K562 (cell line): ENCODE measurements at places on chromosomes 6 and 20.

DNA sequence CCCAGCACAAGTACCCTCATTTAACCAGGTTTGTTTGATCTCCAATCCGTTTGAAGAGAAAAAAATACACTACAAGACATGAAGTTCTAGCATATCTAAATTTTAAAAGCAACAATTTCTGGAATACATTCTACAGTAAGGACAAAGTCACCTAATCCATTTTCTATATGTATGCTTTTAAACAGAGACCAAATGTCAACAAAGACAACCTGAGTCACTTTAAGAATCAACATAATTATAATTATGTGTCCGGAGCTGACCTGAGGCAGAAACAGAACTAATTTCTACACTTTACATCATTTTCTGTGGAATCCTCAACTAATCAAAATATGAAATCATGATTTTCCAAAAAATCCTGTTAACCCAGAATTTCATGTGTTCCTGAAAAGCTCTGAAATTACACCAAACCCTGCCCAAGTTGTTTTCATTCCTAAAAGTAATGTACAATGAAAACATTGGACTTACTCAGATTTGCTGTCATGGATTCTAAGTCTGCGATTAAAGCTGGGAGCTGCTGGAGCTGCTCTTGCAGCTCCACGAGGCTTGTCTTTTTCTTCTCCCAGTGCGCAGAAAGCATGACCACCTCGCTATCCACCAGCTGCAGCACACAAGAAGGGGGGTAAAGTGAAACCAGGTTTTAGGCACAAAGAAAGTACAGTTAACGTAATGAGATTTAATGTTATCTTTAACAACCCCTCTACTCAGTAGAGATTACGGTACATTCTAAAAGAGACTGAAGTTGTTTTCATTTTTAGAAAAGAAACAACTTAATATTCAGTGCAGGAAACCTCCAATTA, 35.8 kb downstream of the DTNBP1 start:
- DNase-seq: peak; percentile 25

- no peak for DNase-seq
Observed at GRCh38 chr6:148042536-148042935, 300.1 kb upstream of the SASH1 start.

DNA sequence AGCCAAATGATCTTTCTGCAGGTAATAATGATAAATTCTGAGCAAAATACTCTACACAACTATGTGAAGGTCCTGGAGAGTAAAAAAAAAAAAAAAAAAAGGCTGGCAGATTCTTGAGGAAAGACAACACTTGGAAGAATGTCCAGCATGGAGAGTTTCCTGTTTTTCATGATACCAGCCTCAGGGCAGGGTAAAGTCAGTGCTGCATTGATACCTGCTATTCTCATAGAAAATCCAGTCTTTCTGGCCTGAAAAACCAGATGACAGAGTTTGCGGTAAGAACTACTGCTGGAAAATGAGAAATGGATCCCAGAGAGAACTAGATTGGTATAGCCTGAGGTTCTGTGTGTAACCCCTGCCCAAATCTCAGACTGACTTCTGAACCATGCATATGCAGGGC, 89.1 kb downstream of the AFG1L start:
- no peak for DNase-seq

DNA sequence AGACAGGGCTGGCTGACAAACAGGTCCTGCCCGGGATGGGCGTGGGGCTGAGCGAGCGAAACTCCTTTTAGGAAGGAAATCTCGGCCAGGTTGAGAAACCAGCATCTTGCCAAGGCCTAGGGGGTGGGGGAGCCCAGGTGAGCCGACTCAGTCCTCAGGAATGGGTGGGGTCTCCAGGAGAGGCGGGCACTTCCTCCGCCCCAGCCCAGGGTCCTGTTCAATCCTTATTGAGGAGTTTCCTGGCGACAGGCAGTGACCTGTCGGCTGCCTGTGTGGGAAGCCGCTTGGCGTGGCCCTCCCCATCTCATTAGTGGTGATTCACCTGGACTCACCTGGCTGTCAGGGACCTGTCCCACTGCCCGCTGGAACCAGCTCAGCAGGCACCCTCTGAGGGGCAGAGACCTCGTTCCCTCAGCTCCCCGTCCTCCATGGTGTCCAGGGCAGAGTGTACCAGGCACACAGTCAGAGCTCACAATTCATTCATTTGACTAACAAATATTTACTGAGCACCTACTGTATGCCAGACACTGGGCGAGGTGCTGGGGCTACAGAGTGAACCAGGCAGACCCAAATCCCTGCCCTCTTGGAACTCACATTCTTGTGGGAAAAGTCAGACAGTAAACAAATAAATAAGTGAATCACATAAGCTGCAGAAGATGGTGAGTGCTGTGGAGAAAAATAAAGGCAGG, 51.1 kb downstream of the FGD2 start:
- DNase-seq: no peak

DNA sequence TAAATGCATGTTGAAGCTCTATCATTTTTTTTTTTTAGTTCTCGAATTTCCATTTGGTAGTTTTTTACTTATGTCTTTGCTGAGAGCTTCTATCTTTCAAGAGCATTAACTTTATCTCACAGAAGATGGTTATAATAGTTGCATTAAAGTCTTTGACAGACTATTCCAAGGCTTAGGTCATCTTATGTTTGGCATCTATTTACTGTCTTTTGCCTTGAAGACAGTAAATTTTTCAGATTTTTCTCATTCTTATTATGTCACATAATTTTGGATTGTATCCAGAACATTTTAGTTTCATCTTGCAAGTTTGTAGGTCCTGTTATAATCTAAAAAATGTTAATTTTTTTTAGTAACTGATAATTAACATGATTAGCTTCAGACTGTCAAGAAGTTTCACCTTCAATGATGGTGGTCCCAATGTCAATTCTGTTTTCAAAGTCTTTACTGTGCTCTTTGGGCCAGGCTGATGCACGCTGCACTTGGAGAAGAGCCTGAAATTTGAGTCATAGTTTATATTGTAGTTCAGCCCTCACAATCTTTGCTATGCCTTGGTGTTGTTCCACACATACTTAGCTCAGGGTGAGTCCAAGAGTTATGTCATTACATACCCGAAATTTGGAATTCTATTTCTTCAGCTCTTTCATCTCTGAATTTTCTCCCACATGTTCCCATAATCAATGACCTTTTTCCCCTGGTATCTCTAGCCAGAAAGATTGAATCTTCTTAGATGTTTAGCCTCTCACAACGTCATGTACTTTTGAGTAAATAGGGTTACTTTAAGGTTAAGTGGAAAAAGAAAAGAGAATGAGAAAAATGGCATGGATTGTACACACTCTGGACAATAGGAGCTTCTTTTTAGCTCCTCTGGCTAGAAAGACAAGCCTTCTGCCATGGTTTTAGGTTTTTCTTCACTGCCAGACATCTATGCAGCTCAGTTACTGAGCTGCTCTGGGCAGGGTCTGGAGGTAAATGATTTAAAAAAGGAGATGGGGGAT, 110.3 kb upstream of the BTBD3 start:
- no peak for DNase-seq

GRCh38 chr6:34836008-34836407, 44.1 kb downstream of the BLTP3A start:
- no peak for DNase-seq

- DNase-seq: no peak
Observed at GRCh38 chr6:44915111-44915510, 413.0 kb upstream of the RUNX2 start.

DNA sequence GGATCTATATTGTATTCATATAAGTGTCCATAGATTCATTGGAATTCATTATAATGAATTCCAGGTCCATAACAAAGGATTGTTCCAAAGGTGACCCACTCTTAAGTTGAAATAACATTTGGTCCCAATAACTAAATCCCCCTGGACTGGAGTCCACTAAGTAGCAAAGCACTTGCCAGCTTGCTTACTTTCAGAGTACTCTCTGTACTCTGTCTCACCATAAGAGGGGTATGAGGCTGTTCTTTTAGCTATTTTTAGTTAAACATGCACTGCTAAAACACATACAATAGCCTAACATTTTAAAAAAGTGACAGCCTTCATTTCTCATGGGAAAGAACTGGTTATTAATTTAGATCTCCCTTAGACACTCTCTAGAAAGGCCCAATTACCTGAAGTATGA, 16.7 kb upstream of the ARHGAP18 start:
- no peak for DNase-seq

DNA sequence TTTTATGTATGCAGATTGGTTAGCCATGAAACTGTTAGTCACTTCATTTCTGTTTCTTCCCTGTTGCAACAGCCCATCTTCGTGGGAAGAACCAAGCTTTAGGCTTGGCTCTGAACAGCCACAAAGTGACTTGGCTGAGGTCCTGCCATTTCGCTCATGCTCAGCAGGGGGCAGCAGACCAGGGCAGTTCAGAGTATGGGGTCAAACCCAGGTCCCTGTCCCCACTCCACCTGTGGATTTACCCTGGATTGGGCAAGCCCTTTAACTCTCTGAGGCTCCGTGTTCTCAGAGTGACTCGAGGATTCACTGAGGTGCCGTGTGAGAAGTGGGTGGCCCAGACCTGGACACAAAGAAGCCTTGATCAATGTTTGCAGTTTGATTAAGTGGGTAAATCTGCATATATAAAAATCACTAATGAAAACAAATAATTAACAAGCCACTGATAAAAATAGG, 19.8 kb upstream of the MAP1LC3A start:
- peak; percentile 69 for DNase-seq

DNA sequence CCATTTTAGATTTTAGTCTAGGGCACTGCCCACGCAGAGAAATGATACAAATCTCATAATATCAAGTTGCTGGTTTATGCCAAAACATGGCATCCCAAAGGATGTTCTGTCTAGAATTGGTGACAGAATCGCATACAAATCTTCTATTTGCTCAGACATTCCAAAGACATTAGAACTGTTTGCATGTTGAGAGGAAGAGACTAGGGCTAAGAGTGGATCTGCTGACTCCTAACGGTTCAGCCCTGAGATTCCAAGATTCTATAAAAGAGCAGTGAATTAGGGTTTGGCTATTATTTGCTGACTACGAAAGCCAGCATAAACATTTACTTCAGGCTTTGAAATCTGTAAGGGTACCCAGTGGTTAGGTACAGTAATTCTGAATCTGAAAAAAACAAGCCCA, 3.6 kb downstream of the EPB41L2 start:
- no peak for DNase-seq

DNA sequence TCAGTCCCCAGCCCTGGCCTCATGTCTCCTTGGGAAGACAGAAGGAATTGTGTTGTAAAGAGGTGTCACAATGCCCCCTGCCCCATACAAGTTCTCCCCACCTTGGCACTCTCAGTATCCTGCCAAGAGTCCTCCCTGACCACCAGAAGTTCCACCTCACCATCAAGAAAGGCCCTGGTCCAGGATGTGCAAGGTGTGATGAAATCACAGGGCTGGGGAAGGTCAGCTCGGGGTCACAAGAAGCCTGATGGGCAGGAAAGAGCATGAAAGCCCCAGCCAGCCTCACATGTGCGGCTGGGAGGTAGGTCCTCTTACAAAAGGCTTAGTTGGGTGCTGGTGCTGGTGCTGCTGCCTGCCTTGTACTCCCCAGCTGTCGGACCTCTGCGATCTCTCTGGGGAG, 12.9 kb upstream of the C6orf132 start:
- DNase-seq: no peak

DNA sequence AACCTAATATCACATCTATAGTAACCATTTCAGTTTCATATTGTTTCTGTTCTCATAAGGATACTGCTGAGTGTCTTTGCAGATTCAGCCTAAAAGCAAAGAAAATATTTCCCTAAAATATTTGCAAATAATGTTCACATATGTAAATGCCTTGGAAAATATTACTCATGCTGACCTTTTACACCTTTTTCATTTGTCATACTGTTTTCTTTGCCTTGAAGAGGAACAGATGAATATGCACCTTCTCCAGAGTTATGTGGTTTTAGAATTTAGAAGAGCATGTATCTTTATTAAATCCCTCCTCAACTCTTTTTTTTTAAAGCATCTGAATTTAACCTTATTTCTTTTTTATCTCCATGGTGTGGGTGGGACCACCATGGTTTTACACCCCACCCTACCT, 32.5 kb downstream of the NDUFAF5 start:
- no peak for DNase-seq

- DNase-seq: peak; percentile 54
Observed at GRCh38 chr6:100479179-100480035, 14.7 kb upstream of the SIM1 start.

- no peak for DNase-seq
Observed at GRCh38 chr6:96911171-96911570, 13.4 kb upstream of the KLHL32 start.

GRCh38 chr6:13354331-13355042, 26.1 kb upstream of the TBC1D7 start:
- peak; percentile 54 for DNase-seq

DNA sequence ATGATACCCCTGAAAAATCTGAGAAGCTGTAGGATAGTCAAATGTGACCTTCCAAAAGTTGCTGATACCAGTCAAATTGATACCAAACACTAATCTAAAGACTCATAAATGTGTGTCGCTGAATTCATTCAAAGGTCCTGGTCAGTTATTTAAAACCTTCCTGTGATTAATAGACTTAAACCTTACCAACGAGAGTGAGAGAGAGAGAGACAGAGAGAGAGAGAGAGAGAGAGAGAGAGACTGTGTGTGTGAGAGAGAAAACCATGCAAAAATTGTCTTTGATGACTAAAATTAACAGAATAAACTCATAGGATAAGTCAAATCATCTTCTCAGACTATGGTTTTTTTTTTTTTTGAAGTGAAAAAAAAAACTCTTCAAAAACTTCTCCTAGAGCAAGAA, 370.9 kb upstream of the HS3ST5 start:
- no peak for DNase-seq

- no peak for DNase-seq
Observed at GRCh38 chr6:11710311-11710761, 68.3 kb downstream of the ADTRP start.

DNA sequence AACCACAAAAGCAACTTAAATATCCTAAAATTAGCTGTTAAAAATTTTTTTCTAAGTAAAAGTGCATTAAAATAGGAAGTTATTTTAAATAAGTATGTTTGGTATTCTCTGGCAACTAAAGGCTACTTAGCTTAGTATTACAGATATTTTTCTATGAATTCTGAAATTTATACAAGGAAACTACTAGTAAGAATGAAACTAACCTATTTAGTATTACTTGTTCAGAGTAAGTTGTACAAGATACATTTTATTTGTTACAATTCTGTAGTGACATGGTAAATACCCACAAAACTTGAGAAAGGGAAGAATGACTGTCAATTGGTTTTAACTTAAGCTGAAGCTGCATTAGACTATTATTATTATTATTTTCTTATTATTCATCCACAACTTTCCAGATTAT, 6.5 kb downstream of the PHIP start:
- no peak for DNase-seq

DNA sequence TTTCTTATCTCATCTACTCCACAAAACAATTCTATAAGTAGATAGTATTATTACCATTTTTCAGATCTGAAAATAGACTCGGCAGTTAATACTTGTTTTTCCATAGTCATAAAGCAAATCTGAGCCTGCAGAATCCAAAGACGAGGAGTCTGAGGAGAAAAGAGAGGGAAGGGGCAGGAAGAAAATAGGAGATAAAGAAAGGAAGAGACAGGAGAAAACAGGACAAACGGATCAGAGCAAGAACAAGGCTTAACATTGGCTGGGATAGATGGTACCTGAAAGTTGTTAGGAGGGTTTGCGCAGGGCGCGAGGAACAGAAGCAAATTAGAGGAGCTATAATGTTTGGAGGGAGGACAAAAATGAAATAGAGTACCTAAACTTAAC, 639 bp upstream of the PPIL1 start:
- peak; percentile 32 for DNase-seq

GRCh38 chr20:45322952-45323383, 14.9 kb upstream of the MATN4 start:
- DNase-seq: peak; percentile 73
